ENCODE measurements at places on chromosomes 5 and 9.

- no peak for DNase-seq
Measured at GRCh38 chr9:110157823-110158664, 49.9 kb downstream of the C9orf152 start.

- DNase-seq = no peak
Measured at GRCh38 chr9:27590651-27591050, 17.4 kb upstream of the C9orf72 start.

- DNase-seq = peak; percentile 20
Measured at GRCh38 chr5:173833196-173833985, 54.8 kb upstream of the CPEB4 start.

DNA sequence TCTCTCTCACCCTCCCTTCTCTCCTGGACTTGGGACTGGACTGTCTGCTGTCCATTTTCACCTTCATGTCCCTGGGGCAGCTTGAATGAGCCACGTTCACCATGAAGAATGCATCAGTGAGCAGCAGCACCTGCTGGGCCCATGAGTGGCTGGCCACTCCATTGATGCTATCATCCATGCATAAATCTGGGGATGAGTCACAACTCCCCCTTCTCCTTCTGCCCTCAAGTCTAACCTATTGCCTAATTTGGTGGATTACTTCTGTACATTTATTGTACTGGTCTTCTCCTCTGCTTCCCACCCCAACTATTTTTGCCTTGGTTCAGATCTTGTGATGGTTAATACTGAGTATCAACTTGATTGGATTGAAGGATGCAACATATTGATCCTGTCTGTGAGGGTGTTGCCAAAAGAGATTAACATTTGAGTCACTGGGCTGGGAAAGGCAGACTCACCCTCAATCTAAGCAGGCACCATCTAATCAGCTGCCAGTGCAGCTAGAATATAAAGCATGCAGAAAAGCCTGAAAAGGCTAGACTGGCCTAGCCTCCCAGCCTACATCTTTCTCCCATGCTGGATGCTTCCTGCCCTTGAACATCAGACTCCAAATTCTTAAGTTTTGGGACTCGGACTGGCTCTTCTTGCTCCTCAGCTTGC lies 46.7 kb downstream of the GDNF start:
- DNase-seq = no peak

- DNase-seq = peak; percentile 38
Measured at GRCh38 chr9:127796852-127797370, 5.8 kb upstream of the FPGS start.

DNA sequence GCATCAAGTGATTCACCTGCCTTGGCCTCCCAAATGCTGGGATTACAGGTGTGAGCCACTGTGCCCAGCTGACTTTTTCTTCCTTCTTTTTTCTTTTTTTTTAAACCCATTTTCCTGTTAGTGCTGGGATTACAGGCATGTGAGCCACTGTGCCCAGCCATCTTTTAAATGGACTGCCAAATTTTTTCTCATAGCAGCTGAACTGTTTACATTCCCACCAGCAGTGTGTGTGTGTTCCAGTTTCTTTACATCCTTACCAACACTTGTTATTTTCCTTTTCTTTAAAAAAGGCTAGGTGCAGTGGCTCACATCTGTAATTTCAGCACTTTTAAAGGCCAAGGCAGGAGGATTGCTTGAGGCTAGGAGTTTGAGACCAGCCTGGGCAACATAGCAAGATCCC lies 76.9 kb downstream of the UBE2R2 start:
- no peak for DNase-seq

- DNase-seq = no peak
Measured at GRCh38 chr9:112894699-112895098, 4.0 kb upstream of the SLC46A2 start.

GRCh38 chr5:5951953-5952352 lies 426.4 kb downstream of the MED10 start:
- no peak for DNase-seq

GRCh38 chr9:117551171-117551570 lies 136.3 kb upstream of the ASTN2 start:
- no peak for DNase-seq

DNA sequence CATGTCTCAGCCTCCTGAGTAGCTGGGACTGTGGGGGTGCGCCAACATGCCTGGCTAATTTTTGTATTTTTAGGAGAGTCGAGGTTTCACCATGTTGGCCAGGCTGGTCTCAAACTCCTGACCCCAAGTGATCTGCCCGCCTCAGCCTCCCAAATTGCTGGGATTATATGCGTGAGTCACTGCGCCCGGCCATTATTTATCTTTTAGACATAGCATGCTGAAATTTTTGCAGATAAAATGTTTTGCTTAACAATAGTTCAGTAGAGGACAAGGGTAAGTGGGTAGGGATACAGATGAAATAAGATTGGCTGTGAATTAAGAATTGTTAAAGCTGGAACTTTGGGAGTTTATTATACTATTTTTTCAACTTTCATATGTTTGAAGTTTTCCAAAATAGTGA lies 150.8 kb upstream of the GRHPR start:
- no peak for DNase-seq

- DNase-seq = peak; percentile 93
Measured at GRCh38 chr9:135992486-135993408, 31.6 kb upstream of the UBAC1 start.

- DNase-seq = no peak
Measured at GRCh38 chr5:140153905-140154304, 21.1 kb upstream of the CYSTM1 start.

DNA sequence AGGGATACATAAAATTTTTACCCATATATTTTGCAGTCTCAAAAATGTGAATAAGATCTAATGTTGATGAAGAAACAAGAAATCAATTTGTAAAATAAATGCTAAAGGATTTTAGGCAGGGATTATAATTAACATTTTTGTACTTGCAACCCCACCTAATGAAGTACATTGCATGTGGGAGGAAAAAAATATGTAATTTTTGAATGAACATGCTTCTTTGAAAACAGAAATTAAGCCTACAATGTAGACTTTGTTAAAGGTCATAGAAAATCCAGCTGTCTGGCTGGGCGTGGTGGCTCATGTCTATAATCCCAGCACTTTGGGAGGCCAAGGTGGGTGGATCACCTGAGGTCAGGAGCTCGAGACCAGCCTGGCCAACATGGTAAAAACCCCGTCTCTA lies 15.6 kb downstream of the SLC27A6 start:
- no peak for DNase-seq

GRCh38 chr5:54753034-54753433 lies 232.4 kb downstream of the ESM1 start:
- peak; percentile 80 for DNase-seq

DNA sequence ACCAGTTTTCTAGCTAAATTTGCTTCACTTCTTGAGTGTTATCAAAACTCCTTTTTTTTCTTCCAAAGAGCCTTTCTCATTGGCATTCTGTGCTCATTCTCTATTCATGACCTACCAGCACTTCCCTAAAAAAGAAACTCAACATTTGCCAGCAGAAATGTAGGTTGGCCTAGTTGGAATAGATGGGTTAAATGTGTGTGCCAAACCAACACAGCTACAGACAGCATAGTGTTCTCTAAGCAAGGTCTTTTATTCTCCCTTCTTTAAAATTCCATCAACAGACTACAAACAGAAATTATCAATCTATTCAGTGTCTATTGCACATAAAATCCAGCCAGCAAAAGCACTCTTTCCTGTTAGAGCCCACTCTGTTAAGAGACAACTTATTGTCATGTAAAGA lies 255.8 kb upstream of the PUM3 start:
- DNase-seq = no peak

DNA sequence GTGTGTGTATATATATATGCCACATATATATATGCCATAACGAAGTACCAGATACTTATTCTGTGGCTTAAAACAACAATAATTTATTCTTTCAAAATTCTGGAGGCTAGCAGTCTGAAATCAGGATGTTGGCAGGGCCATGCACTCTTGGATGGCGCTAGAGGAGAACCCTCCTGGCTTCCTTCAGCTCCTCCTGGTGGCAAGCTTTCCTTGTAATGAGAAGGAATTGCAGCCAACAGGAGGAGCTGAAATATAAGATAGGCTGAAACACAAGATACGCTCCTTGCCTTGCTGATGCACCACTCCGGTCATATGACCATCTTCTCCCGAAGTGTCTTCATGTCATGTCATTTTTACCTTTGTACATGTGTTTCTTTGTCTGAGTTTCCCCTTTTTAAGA lies 368.1 kb upstream of the CTNND2 start:
- DNase-seq = peak; percentile 12

DNA sequence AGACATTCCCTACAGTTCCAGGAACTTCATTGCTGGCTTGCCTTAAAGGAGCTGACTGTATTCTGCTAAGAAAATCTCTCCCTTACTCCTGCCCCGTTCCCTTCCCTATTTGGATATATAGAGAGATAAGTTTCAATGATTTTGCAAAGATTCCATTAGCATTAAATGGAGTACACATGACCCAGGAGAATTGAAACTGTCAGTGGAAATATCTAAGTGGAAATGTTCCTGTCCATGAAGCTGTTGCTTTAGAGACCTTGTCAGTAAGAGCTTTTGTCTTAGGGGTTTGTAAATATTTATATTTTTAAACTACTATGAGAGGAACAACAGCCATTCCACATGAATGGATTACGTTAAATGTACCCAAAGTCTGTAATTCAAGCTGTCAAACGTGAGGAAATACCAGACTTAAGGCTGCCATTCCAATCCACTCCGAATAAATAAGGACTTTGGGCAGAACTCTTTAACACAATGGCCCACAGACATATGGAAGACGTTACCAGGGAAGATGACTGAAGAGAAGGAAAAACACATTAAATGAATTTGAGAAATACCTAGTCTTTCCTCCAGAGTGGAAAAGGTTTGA lies 387.1 kb upstream of the PAPPA start:
- DNase-seq = no peak

- DNase-seq = peak; percentile 59
Measured at GRCh38 chr9:120742951-120743416, 28.7 kb upstream of the MEGF9 start.

- DNase-seq = no peak
Measured at GRCh38 chr5:1034421-1034905, 25.9 kb downstream of the NKD2 start.

DNA sequence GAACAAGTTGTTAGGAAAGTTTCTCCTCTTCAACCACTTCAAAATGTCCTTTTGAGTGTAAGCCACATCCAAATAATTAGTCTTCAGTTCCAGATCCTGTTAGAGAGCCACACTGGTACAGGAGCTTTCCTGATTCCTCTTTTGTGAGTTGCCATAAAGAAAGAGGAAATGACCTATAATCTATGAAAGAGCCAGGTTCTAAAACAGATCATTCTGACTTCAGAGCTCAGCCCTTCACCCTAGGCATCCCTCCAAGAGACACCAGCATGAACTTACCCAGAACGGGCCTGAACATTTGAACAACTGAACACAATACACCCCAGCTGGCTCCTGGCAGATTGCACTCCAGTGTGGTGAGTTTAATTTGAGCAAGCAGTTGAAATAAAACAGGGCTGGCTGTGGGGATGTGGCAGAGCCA lies 25.7 kb downstream of the SLC1A1 start:
- DNase-seq = peak; percentile 88

GRCh38 chr5:26791021-26791420 lies 247.4 kb downstream of the CDH9 start:
- no peak for DNase-seq

DNA sequence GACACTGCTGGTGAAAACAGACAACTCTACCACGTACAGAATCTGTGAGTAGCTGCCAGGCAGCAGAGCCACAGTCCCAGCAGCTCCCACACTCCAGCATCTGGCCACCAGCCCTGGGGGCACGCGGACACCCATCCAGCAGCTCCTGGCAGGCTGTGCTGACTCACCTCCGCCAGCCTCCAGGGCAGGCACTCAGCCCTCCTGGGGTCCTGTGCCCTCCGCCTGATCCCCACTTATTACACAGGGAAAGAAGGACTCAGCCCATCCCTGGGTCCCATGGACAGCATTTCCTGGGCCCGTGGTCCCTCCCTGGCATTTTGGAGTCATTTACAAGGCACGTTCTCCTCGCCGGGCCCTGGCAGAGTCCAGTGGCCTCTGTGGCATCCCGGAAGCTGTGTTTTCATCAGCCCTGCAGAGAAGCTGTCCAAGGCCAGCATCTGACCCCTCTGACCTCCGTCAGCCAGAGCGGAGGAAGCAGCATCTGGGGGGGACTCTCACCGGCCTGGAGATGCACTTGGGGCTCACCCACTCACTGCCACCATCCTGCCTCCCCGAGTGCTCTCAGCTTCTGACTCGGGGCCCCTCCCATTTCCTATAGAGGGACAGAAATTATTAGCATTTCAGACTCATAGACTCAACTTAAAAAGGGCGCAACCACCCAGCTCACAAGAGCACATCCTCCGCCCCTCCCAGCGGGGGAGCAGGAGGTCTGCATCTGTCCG lies 21.6 kb downstream of the PAEP start:
- DNase-seq = no peak

DNA sequence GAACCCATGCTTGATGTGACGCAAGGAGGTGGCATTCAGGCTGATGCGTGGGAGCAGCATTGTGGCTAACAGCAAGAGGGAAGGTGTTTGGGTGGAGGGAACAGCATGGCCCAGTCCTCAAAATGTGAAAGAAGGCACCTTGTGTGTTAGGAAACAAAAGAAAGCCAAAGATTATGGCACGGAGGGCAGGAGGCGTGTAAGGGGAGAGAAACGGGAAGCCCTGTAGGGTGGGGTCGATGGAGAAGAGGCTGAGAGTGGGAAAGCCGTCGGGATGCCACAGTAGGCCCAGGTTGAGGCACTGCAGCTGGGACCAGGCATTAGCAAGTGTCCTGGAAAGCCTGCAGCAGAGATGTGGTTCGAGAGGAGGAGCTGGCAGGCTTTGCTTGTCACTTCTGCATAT lies 241.1 kb downstream of the GADD45G start:
- no peak for DNase-seq

- DNase-seq = peak; percentile 80
Measured at GRCh38 chr9:68706363-68707201, 1.5 kb downstream of the PIP5K1B start.

DNA sequence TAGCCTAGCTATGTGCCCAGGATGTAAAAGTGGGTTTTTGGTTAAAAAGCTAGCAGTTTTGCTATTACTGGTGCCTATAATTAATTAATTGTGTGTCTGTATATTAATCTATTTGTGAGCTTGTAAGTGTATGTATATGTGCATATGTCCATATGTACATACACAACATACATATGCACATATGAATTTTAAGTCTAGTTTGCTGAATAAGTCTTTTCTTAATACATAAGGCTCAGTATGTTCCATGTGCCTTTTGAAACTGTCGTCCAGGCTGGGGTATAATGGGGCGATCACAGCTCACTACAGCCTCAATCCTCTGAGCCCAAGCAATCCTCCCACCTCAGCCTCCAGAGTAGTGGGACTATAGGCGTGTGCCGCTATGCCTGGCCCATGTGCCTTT lies 10.1 kb downstream of the SH3GL2 start:
- DNase-seq = no peak

DNA sequence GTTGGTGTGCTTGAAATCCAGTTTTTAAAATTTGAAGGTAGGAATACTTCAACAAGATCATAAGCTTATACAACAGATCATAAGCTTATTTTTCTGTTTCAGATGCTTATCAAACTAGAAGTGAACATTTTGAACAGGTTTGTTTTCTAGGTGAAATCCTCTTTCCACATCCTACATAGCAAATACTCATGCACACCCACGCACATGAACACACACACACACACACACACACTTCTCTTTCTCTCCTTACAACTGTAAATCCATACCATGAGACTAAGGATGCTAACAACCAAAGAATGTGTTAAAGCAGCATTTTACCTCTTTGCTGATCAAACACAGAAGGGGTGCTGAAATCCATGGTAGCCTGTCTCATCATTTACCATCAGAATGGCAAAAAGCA lies 592 bp downstream of the ANKRD55 start:
- no peak for DNase-seq

- DNase-seq = no peak
Measured at GRCh38 chr9:124626276-124626675, 119.1 kb upstream of the NR5A1 start.

- no peak for DNase-seq
Measured at GRCh38 chr5:54524082-54524481, 6.5 kb downstream of the SNX18 start.

Data from OCI-M1 (cell line).